CD4-positive, alpha-beta T cell treated with Interleukin-6 at 100 ng/mL for 8 hours (primary cell): ENCODE measurements at places on chromosomes 3 and 15.

- DNase-seq = no peak
These were observed 299.8 kb downstream of the LPP start for GRCh38 chr3:188453431-188454384.

DNA sequence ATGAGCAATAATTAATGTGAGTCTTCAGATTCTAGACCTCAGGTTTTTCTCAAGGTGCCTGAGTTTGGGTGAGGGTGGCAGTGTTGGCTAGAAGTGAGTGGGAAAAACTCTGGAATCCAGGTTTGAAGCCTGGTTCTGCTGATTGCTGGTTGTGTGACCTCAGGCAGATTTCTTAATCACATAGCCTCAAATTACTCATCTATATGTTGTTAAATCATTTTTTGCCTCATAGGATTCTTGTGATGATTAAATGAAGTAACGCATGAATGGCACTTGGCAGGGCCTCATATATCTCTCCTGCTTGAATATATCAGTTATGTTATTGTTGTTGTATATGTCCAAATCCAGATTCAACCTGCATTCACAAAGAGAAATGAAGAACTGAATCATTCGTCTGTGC lies 60.5 kb downstream of the NR2F2 start:
- no peak for DNase-seq

DNA sequence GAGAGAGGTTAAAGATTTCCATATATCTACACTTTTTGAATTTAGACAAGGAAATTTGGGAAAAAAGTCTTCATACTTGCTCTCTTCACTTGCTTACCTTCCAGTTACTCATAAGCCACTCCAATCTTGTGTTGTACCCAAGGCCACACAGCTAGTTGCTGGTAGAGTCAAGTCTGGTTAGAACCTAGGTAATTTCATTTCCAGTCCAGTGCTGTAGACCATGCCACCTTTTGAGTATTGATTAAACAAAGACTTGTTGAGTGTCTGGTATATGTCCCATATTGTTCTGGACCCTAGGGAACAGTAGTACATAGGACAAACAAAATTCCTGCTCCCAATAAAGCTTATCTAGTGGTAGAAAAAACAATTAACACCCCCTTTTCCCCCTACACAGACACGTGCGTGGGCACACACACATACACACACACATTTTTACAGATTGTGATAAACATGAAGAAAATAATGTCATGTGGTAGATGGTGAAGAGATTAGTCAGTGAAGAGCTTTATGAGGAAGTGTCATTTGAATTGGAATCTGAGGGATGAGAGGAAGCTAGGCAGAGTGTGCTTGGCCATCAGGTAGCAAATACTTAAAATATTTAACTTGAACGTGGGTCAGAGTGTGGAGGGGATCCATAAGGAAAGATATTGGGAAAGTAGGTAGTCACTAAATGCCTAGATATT lies 2.1 kb downstream of the CMC1 start:
- DNase-seq = peak; percentile 19

- no peak for DNase-seq
These were observed 302.4 kb downstream of the EPHB1 start for GRCh38 chr3:135097276-135097946.

DNA sequence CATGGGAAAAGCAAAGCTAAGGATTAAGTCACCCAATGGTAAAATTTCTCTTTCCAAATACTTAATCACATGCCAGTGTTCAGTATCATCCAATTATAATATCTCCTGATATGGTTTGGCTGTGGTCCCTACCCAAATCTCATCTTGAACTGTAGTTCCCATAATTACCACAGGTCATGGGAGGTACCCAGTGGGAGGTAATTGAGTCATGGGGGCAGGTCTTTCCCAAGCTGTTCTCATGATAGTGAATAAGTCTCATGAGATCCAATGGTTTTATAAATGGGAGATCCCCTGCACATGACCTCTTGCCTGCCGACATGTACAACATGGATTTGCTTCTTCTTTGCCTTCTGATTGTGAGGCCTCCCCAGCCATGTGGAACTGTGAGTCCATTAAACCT lies 26.1 kb upstream of the NMB start:
- no peak for DNase-seq

GRCh38 chr3:171586274-171586673 lies 126.1 kb upstream of the TNIK start:
- DNase-seq = no peak

DNA sequence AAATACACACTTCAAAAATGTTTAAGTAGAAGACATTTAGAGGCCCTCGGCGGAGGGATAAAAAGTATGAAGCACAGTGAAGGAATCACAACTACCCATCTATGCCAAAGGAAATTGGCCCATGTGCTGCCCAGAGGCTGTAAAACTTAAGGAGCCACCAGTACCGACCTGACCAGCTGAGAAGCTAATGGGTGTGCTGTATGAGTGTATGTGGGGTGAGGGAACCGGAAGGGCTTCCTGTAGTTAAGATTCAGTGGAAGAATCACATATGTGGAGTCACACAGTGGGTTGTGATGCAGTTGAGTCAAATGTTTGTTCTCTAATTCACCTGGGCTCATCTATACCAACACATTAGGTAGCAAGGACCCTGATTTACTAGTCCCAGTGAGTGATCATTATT lies 516.0 kb upstream of the IL12A start:
- no peak for DNase-seq

DNA sequence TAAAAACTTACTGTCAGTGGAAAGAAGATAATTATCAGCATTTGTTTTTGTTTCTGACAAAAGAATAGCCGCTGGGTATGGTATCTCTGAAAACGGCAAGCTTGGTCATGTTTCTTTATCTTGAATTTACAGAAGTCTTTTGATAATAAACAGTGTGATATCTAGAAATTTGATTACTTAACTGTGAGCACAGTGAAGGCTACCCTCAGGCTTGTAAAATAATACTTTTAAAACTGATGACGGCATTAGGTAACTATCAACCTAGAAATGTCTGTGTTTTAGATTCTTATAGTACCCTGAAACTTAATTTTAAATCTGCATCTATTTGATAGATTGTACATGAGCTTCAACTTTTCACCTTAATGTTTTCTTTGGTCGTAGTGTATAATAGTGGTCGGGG lies 43.4 kb downstream of the NSUN3 start:
- no peak for DNase-seq

- no peak for DNase-seq
These were observed 375.6 kb upstream of the CCDC54 start for GRCh38 chr3:107001635-107002034.

DNA sequence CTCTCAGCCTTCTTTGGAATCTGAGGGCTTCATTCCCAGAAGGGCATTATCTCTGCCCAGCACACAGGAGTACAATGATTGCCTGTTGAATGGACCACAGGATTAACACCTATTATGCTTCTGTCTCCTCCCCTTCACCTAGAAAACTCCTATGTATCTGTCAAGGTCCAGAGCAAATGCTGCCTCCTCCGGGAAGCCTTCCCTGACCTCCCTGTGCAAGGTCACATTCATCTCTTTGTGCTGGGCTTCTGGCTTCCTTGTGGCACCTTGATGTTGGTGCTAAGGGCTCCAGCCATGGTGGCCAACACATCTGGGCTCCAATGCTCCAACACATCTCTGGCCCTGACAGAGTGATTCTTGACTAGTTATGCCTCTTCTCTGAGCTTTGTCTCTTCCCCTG lies 49.9 kb upstream of the ATP2B2 start:
- DNase-seq = no peak
